ENCODE measurements at places on chromosomes 5 and 9.

GRCh38 chr5:159667286-159667685 lies 249.0 kb upstream of the ADRA1B start:
- no peak for DNase-seq

DNA sequence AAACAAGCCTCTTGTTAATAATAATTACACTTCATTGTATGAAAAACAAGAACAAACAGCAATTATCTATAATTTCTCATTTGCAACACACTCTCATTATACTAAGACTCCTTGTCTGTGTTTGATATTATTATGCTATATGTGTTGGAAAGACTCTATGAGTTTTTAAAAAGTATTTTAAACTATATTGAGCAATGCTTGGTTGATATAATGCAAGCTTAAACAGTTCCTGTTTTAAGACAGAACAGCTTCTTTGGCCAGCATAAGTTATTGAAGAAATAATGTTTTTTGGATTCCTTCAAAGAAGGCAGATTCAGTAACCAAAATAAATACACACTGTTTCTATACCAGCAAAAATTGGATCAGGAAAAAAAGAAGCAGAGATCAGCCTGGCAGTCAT lies 871.4 kb downstream of the MAT2B start:
- DNase-seq: no peak

DNA sequence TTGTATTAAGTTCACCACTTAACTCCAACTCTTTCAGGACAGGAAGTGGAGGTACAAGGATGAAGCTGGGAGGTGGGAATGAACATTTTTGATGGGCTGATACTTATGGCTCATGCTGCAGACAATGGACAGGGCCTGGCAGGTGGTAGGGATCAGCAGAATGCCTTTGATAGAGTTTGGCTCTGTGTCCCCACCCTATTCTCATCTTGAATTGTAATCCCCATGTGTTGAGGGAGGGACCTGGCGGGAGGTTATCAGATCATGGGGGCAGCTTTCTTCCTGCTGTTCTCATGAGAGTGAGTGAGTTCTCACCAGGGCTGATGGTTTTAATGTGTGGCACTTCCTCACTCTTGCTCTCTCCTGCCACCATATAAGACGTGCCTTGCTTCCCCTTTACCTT lies 87.3 kb upstream of the PRLR start:
- DNase-seq: no peak

DNA sequence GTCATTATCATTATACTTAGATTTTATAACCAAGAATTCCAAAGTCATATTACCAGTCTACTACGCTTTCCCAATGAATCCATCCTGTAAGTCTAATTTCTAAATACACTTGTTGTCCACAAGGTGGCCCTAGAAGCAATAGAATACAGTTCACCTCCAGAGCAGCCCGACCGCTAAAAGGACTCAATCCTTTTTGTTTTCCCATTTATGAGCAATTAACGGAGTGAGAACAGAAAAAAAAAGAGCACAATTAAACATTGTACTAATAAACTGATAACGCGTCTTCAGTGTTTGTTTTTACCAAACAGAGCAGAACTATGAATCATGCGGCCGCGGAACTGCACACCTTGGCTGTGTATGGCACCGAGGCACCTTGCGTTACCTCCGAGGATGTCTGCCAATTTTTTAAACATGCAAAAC lies 160.7 kb upstream of the DAPK1 start:
- peak; percentile 70 for DNase-seq

Data from NT2/D1 (cell line).